ENCODE measurements at places on chromosomes 5 and 9.
A peak's percentile ranks its signal among the peaks of the same experiment; 100 is the strongest.

- no peak overlapping the region for H3K4me3 ChIP-seq
- no peak overlapping the region for H3K27ac ChIP-seq
- peaks cover 7% of the 10 kb centered on the region for H3K4me1 ChIP-seq
- H3K27me3 ChIP-seq: no peaks in the 10 kb centered on the region
- no peaks in the 10 kb centered on the region for H3K36me3 ChIP-seq
These were observed 110.9 kb downstream of the KCNIP1 start for GRCh38 chr5:170614720-170615119.

GRCh38 chr9:12853051-12853450, 78.2 kb downstream of the LURAP1L start:
- no peak overlapping the region for H3K27ac ChIP-seq
- H3K36me3 ChIP-seq: no peaks in the 10 kb centered on the region
- no peak for DNase-seq
- no peak overlapping the region for H3K4me3 ChIP-seq
- no peaks in the 10 kb centered on the region for H3K27me3 ChIP-seq
- peaks cover 4% of the 10 kb centered on the region for H3K4me1 ChIP-seq

DNA sequence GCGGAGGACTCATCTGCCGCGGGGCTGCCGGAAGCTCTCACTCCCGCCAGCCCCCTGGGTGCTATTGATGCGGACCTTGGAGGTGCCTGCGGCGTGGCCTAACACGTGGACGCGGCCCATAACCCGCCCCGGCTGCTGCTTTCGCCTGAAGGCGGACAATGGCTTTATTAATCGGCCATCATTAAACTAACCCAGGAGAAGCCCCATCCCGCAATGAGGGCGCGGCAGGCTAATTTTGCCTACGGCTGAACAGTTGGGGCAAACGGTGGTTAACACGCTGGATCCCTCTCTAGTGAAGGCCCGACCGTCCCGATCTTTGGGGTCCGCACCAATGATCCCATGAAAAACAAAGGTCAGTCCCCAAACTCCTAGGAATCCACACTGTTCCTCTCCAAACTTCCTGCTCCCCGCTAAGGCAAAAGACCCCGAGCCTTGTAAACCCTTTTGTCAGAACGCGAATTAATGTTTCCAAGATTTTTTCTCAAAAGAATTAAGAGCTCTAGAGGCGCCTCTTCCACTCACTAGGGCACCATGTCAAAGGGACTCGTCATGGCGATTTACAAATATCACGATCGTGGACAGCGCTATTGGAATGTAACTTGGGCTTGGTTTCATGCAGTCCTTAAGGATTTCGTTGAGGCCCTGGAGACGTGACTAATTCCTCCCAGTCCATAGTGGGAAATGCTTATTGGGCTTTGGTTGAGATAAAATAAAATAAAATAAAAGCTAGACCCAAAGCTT, 193.1 kb downstream of the MEF2C start:
- no peak overlapping the region for H3K27ac ChIP-seq
- H3K4me1 ChIP-seq: peaks cover 44% of the 10 kb centered on the region
- H3K4me3 ChIP-seq: no peak overlapping the region
- DNase-seq: no peak
- H3K36me3 ChIP-seq: no peaks in the 10 kb centered on the region

DNA sequence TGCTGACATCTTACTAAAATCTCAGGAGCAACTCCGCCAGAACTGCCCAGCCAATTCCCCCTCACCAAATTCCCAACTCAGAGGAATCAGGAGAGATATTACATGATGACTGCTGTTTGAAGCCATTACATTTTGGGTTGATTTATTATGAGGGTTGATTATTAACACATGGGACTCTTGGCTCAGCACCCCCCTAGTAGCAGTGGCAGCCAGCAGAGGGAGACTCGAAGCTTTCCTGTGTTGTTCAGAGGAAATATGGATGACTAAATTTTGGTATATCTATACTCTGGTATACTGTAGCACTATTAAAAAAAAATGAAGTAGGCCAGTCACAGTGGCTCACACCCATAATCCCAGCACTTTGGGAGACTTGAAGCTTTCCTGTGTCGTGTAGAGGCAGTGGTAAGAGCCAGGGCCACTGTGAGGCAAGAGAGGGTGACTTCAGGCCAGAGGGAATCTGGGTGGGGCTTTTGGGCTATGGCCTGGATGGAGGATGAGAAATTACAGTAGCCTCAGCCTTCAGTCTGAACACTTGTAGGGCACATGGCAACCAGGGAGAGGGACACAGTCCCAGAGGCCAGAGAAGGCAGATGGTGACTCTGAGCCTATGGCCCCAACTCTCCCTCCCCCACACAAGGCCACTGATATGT, 111.4 kb downstream of the LHX2 start:
- no peak for DNase-seq
- no peaks in the 10 kb centered on the region for H3K27me3 ChIP-seq
- H3K27ac ChIP-seq: no peak overlapping the region
- peaks cover 6% of the 10 kb centered on the region for H3K4me1 ChIP-seq
- H3K4me3 ChIP-seq: no peak overlapping the region

DNA sequence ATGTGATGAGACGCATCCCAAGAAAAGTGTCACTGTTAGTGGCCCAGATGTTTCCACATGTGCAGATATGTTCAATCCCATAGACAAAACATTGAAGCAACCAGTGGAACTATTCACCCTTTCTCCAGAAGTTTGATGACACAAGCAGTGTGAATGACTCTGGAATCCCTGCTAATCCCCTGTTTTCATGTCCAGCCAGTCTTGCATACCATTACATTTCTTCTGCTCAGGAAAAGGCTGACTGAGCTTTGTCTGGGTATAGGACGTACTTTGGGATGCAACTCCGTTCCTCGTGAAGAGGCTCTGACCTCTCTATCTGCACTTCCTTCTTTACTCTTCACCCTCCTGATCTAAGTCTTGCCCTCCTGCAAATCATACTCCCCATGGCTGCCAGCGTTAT, 172.4 kb downstream of the NTRK2 start:
- no peak overlapping the region for H3K27ac ChIP-seq
- H3K27me3 ChIP-seq: no peaks in the 10 kb centered on the region
- no peak overlapping the region for H3K4me3 ChIP-seq
- no peaks in the 10 kb centered on the region for H3K4me1 ChIP-seq
- H3K36me3 ChIP-seq: no peaks in the 10 kb centered on the region
- DNase-seq: no peak

DNA sequence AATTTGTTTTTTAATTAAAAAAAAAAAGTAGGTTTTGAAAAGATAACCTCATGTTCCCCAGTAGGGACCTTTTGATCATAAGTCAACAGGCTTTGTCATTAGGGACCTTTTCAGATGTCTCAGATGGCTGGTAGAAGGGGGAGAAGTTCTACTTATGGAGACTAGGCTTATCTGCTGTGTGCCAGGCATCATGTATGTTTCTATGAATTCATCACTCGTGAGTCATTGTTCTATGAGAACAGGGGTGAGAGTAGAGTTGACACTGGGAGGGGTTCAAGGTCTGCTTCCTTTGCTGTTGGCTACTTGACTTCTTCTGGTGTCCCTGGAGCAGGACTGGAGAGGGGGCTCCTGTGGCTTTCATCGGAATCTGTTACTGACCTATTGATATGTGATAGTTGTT, 138.8 kb downstream of the KDM4C start:
- H3K36me3 ChIP-seq: peaks cover 10% of the 10 kb centered on the region
- H3K27me3 ChIP-seq: no peaks in the 10 kb centered on the region
- no peak for DNase-seq
- no peak overlapping the region for H3K27ac ChIP-seq

DNA sequence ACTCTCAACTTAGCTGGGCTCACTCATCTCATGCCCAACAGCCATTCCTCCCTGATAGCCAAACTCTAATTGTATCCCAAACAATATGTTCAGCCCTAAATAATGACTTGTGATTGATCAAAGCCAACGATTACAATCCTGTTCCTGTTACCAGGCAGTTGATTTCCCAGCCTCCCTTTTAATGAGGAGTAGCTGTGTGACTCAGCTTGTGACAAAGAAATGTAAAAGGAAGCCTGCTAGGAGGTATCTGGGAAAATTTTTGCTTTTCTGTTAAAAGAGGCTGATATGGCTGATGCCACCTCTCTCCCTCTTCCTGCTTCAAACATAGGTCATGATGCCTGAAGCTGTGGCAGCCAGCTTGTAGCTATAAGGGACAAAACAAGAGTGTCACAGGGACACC, 19.6 kb upstream of the ENC1 start:
- no peaks in the 10 kb centered on the region for H3K36me3 ChIP-seq
- no peaks in the 10 kb centered on the region for H3K27me3 ChIP-seq
- H3K4me3 ChIP-seq: no peak overlapping the region
- no peak for DNase-seq
- no peak overlapping the region for H3K27ac ChIP-seq

- H3K4me3 ChIP-seq: peak overlapping the region; percentile 57
- no peaks in the 10 kb centered on the region for H3K36me3 ChIP-seq
- DNase-seq: no peak
- peaks cover 32% of the 10 kb centered on the region for H3K4me1 ChIP-seq
- H3K27me3 ChIP-seq: peaks cover 22% of the 10 kb centered on the region
These were observed 5.2 kb downstream of the PTCH1 start for GRCh38 chr9:95511616-95511931.

DNA sequence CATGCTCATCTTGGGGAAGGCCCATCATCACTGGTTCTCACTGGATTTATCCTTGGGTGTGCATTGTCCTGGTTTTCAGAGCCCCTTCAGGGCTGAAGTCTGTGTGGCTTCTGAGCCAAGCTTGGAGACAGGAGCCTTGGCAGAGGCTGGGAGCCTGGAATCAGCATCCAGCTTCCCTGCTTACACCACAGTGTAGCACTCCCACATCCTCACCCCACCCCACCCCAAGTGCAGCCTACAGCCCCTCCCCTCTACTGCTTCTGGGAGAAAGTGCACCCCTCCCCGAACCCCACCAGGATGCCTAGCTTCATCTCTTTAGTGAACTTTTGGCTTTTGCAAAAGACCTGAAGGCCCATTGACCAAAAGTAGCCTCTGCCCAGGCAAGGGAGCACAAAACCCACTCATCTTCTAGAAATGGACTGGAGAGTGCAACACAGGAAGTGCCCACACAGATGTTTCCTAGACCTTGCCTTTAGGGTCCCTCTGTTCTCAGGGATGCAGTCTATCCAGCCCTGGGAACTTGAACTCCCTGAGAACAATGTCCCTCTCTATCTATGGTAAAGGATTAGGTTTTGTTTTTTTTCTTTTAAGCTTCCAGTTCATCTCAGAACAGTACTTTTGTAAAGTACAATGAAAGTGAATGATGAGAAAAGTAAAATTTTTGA, 189.7 kb downstream of the PALM2AKAP2 start:
- H3K36me3 ChIP-seq: no peaks in the 10 kb centered on the region
- peak overlapping the region; percentile 16 for H3K27ac ChIP-seq
- no peak overlapping the region for H3K4me3 ChIP-seq
- H3K27me3 ChIP-seq: no peaks in the 10 kb centered on the region
- no peak for DNase-seq
- H3K4me1 ChIP-seq: peaks cover 19% of the 10 kb centered on the region

DNA sequence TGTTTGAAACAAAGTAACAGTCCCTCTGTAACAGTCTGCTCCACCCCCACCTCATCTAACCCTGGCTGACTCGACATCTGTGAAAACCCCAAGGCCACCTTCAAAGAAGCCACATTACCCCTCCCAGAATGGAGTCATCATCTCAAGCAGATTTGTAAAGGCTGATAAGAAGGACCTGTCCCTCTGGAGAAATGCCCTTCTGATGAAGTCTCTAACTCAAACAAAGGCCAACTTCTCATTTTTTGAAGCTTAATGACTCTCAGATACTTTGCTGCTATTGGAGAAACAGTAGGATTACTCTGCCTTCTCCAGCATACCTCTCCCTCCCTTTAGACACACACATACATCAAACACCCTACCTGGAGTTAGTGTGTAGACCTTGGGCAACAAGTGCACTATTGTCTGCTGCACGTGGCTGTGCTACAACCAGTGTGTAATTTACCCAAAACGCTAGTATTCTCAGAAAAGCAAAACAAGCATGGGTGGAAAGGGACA, 5.3 kb upstream of the SUSD1 start:
- peaks cover 5% of the 10 kb centered on the region for H3K4me1 ChIP-seq
- no peaks in the 10 kb centered on the region for H3K36me3 ChIP-seq
- H3K27ac ChIP-seq: no peak overlapping the region
- DNase-seq: no peak

DNA sequence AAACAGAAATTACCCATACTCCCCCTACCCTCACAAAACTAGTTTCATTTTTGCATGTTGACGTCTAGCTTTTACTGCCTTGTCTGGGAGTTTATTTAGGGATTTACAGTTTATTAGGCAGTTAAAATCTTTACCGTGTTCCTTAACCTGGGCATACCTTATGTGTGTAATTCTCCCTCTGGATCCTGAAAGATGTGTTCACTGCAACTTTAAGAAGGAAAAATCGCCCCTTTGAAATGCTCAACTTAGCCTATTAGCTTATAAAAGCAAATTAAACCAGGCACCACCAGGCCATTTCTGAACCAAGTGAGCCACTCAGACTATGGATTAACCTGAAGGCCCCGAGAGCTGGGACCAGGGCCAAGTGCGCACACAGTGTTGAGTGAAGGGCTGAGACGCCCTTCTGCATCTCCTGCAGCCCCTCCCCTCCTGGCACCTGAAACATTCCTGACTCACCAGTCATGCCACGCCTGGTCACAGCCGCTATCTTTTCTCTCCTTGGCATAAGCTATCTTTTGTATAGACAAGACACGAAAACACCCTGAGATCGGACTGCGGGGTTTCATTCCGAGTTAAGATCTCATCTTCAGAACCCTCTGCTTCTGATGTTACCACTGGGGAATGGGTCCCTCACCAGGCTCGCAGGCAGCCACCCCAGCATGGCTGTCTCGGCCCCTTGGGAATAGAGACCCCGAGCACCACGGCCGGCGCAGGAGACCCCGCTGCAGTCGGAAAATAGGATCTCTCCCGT, 111.9 kb downstream of the ROR2 start:
- no peak overlapping the region for H3K4me3 ChIP-seq
- H3K27ac ChIP-seq: no peak overlapping the region
- DNase-seq: peak; percentile 78

DNA sequence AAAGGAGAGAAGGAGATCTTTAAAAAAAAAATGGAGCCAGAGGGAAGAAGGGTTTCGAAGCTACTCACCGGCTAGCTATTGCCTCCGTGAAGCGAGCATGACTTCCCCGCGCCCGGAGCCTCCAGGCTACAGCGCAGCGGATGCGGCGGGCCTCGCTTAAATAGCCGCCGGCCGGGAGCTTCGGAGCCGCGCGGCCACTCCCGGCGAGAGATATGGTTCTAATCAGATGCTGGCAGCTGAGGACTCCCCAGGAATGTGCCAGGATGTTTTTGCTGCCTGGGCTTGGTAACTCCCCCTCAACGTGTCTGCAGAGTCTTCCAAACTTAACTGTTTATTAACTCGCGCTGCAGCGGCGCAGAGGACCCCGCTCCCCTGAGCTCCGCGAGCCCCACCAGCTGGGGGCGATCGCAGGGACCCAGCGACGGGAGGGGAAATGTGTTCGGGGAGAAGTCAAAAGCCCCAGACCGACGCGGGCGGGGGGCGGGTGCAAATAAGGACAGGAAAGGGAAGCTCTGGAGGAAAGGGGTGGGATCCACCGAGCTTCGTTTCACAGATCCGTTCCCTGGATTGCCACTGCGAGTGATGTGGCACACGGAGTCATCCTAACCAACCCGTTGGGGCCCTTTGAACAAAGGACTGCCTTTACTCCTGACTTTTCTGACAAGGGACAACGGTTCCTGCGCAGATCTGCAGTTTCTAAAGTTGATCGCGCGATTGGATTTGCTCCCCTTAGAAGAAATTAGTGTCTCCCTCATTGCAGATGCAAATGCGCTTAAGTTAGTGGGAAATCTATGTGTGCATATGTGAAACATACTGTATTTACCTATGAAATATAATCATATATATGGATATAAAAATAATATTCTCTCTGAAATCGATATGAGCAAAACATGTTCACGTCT, at the start of gene DAB2:
DAB2 (minus strand) TSS at position 245 of the 902 bp plus-strand sequence. CDS start 30,660 bp downstream, outside the sequence.
- H3K27ac ChIP-seq: peak within 1 kb of the TSS; percentile 90
- no peaks in the 10 kb centered on the region for H3K36me3 ChIP-seq
- peak; percentile 90 for DNase-seq
- peaks cover 41% of the 10 kb centered on the region for H3K4me1 ChIP-seq
- peak within 1 kb of the TSS; percentile 60 for H3K4me3 ChIP-seq
- no peaks in the 10 kb centered on the region for H3K27me3 ChIP-seq

Measured in upper lobe of left lung (tissue), 6 donors.